ENCODE measurements at places on chromosomes 3 and 15. TPM values are rescaled to one million over a fixed set of nuclear protein-coding genes. Genes with fewer than 3 reads are reported as not detected.

Gene GOLGA8T
- 0.16 TPM for polyA plus RNA-seq

Gene ARRDC4
- polyA plus RNA-seq, result not detected

Gene CPEB1
- not detected for polyA plus RNA-seq

Gene CD200
- polyA plus RNA-seq, result not detected

Gene MESP1
- 1.8 TPM for polyA plus RNA-seq

Gene TM4SF18
- not detected for polyA plus RNA-seq

All from immature natural killer cell (primary cell).